CD8-positive, alpha-beta memory T cell (primary cell): ENCODE measurements at places on chromosomes 16 and 17.

GRCh38 chr17:77498091-77498741 is 357.4 kb downstream of the SEC14L1 start:
- peaks cover 38% of the 10 kb centered on the region for H3K36me3 ChIP-seq
- no peak overlapping the region for H3K27ac ChIP-seq
- H3K4me1 ChIP-seq = peaks cover 17% of the 10 kb centered on the region
- no peaks in the 10 kb centered on the region for H3K27me3 ChIP-seq

DNA sequence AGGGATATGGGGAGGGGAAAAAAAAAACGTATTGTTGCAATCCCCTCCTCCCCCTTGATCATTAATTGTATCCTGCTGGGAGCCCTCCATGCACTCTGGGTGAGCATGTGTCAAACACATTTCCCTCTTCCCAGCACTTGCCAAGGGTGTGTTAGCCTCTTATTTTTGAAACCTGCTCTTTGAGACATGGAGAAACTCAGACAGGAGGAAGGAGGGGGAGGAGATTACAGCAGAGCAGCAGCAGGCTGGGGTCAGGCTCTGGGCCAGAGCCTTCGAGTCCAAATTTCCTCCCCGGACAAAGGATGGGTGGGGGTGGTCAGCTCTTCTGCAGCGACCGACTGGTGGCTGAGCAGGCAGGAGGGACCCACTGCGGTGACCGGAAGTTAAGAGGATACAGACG is 64.7 kb downstream of the SOX9 start:
- H3K4me1 ChIP-seq = no peaks in the 10 kb centered on the region
- H3K36me3 ChIP-seq = no peaks in the 10 kb centered on the region
- no peak overlapping the region for H3K4me3 ChIP-seq

DNA sequence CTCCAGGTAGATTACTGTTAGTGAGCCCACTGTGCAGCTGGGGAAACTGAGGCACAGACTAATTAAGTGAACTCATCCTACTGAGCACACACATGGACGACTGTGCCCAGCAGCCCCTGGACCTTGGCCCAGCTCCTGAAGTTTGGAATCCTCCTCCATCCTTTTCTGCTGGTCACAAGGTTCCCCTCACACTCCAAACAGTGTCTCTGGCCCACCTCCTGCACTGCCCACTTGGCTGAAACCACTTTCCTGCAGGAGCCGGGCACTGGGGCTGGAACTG is 3.6 kb downstream of the RHBDF2 start:
- H3K4me3 ChIP-seq = no peak overlapping the region
- peaks cover 68% of the 10 kb centered on the region for H3K4me1 ChIP-seq
- no peaks in the 10 kb centered on the region for H3K27me3 ChIP-seq
- DNase-seq = no peak
- H3K36me3 ChIP-seq = no peaks in the 10 kb centered on the region

- H3K27ac ChIP-seq = no peak overlapping the region
- no peaks in the 10 kb centered on the region for H3K27me3 ChIP-seq
- no peak for DNase-seq
- H3K4me3 ChIP-seq = no peak overlapping the region
- H3K36me3 ChIP-seq = no peaks in the 10 kb centered on the region
- peaks cover 3% of the 10 kb centered on the region for H3K4me1 ChIP-seq
Measured at GRCh38 chr16:11538880-11539279, 47.8 kb downstream of the LITAF start.

DNA sequence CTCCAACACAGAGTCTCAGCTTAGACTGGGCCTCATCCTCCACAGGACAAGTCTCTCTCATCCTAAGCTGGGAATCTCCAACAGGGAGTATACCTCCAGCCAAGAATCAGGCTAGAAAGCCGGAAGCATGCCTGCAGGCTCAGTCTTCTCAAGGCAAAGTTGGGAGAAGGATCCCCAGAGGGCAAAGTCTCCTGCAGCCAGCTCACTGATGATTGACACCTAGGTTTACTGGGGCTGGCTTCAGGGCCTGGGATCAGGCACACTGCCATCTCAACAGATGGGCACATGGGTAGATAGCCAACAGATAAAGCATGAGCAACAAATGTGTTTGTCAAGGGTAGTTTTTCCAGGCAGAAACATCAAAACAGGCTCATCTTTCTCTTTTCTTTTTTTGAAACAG is 56.1 kb upstream of the TOX3 start:
- H3K4me1 ChIP-seq = no peaks in the 10 kb centered on the region
- H3K36me3 ChIP-seq = no peaks in the 10 kb centered on the region
- H3K27me3 ChIP-seq = no peaks in the 10 kb centered on the region
- no peak overlapping the region for H3K4me3 ChIP-seq
- no peak overlapping the region for H3K27ac ChIP-seq

GRCh38 chr17:10574324-10574723 is 24.9 kb upstream of the MYH2 start:
- no peak for DNase-seq
- no peaks in the 10 kb centered on the region for H3K36me3 ChIP-seq
- no peaks in the 10 kb centered on the region for H3K4me1 ChIP-seq

GRCh38 chr17:82406131-82406671 is 11.9 kb upstream of the HEXD start:
- H3K36me3 ChIP-seq = peaks cover 11% of the 10 kb centered on the region
- H3K4me3 ChIP-seq = no peak overlapping the region
- H3K27ac ChIP-seq = no peak overlapping the region

GRCh38 chr17:73722165-73722564 is 77.9 kb upstream of the SDK2 start:
- H3K4me3 ChIP-seq = peak overlapping the region; percentile 38
- H3K27me3 ChIP-seq = no peaks in the 10 kb centered on the region
- peaks cover 46% of the 10 kb centered on the region for H3K4me1 ChIP-seq

- H3K36me3 ChIP-seq = peaks cover 12% of the 10 kb centered on the region
Measured at GRCh38 chr17:4851084-4851483, 17.9 kb downstream of the MINK1 start.

DNA sequence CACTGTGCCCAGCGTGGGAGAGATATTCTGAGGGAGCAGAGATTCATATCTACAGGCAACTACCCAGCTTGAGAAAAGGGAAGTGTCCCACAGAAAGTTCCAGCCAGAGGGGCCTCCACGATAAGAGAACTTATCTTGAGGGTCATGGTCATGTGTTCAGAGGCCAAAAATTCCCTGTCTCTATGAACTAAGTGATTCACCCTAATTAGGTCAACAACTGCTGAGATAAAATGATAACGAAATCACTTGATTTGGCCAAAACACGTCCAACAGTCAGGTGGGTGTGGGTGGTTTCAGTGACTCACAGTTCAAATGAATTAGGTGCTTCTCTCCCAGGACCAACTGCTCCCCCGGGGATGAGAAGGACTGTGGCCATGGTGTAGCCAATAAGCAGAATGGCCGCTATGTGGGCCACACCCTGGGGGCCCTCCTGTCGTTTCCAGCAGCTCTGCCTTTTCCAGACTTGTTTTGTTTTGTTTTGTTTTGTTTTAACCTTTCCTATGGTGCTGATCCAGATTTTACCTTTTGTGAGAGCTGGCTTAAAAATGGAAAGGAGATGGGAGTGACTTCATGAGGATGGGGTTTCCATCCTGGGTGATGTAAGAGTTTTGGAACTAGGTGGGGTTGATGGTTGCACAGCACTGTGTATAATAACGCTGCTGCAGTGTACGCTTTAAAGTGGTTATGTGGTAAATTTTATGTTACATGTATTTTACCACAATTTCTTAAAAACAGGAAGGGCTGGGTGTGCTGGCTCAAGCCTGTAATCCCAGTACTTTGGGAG is 8.7 kb downstream of the DNAI2 start:
- DNase-seq = peak; percentile 49
- no peaks in the 10 kb centered on the region for H3K36me3 ChIP-seq
- H3K27me3 ChIP-seq = no peaks in the 10 kb centered on the region
- H3K4me1 ChIP-seq = peaks cover 59% of the 10 kb centered on the region
